ENCODE measurements at places on chromosomes 16 and 17.

GRCh38 chr17:17876959-17877528 lies 40.3 kb upstream of the SREBF1 start:
- no peak for DNase-seq

DNA sequence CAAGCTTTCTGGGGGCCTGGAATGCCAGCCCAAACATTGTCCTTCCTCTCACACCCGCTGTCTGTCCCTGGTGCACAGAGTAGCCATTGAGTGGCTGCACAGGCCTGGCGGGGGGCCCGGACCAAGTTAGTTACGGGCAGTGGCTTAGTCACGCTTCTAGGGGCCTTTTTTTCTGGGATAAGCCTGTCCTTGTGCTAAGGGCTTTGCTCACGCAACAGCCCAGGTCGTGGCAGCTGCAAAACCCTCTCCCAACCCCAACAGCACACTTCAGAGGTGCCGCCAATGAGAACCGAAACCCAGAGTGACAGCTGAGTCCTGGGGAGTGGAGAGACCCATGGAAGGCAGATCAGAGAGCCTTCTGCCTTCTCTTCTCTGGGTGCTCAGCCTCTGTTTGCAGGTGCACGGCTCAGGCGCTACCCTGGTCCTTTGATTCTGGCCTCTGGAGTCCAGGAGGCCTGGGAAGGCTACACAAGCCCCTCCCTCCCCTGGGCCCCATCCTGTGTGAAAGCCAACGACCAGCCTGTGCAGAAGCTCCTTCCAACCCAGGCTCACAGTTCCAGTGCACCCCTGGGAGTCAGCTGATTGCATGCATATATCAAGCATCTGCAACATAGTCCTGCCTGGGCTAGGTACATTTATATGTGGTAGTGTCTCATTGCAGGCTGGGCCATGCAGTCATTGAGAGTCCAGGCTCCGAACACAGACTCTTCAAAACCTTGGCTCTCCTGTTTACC lies 9.1 kb downstream of the WSCD1 start:
- no peak for DNase-seq

DNA sequence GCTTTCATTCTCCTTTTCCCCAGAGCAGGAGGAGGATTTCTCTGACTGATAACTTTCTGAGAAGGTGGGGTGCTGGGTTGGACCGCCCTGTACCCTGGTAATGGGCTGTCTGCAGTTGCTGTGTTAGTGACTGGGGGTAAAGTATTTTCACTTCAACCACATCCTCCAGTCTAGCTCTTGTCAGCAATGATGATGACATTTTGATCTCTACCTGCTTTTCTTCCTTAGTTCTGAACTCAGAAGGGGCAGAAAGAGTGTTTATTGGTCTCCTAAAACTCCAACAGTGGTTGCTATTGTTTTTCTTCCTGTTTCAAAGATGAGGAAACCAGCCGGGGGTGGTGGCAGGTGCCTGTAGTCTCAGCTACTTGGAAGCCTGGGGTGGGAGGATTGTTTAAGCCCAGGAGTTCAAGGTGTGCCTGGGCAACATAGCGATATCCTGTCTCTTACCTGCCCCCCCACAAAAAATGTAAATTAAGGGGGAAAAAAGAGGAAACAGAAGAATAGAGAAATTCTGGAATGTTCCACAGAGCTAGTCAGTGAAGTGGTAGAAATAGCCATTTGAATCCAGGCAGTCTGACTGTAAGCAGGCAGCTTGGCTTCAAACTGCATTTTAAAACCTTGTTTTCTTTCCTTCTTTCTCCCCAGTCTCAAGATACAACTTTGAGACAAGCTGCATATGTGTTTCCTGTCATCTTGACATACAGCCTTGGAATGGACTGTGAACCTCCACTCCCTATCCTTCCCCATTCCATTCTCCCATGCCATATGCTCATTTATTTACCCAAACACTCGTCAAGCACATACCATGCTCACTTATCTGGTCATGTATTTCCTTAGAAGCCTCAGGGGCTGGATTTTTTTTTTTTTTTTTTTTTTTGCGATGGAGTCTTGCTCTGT lies 3.3 kb upstream of the N4BP1 start:
- no peak for DNase-seq

- no peak for DNase-seq
These were observed 10.3 kb upstream of the RMI2 start for GRCh38 chr16:11334831-11335404.

DNA sequence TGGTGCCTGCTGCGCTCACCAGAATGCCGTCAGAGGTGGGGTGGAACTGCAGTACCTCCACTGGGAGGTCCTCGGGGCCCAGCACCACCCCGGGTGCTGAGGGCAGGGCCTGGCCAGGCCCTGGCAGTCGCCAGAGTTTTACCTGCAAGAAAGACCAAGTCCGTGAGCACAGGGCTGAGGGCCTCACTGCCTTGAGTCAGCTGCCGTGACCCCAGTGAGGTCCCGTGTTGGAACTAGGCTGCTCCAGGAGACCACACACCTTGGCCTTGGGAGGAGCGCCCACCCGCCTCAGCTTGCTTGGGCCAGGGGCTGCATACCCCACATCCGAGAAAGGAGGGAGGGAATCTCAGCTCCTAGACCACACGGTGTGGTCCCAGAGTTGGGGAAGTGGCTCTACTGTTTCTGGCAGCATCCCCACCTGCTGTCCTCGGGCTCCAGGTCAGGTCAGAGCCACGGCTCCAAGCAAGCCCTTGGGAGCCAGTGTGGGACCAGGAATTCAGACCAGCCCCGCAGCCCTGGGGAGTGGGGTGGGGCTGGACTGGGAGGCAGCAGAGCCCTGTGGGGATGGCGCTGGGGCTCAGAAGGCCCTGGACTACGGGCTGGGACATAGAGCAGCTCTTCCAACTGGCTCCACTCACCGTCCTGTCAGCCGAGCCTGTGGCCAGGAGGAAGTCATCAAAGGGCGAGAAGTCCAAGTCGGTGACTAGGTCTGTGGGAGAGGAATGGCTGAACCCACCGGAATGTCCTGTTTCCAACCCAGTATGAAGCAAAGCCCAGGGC lies 8.7 kb downstream of the CORO7 start:
- no peak for DNase-seq

- no peak for DNase-seq
These were observed 19.5 kb upstream of the MGAT5B start for GRCh38 chr17:76848670-76849069.

DNA sequence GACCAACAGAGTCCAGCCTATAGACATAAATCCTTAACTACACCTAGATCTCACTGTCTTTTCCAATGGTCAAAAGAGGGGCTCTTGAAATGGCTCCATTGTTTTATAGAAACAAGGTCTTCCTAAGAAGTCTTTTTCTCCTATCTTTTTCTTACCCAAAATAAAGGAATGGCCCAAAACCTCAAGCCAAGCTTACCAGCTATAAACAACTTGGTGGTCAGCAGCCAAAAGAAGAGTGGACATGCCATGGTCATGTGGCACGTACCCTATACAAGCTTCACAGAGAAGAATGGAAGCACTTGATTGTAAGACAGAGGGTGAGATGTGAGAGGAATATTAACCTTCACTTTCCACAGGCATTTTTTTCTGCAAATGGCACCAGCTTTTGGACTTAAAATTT lies 82.1 kb upstream of the GNAO1 start:
- no peak for DNase-seq

DNA sequence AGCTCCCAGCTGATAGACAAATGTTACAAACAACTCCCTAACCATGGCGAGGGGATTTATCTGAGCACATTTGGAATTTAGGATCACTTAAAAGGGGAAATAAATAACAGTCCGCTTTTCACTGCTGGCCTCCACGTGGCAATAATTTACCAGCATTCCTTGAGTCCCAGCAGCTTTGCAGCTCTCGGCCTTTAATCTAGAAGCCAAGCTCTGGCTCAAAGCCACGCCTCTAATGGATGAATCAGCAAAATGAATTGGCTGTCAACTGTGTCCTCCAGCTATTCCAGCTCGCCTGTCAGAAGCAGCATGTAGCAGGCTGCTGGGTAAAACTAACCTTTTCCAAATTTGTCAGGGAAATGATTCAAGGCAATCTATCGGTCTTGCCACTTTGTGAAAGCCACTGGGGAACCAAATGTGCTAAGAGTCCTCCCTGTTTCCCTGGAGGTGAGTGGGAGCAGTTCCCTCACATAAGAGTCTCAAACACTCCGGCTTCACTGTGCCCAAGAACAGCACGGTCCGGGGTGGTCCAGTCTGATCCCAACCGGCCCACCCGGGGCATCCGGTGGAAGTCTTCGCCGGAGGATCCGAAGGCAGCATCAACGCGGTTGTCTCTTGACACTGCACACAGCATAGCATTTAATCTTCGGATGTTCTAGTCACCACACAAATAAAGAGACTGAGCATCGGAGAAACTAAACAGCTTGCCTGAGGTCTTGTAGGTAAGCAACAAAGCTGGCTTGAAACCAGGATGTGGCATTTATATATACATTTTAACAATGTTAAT lies 143.3 kb downstream of the PARN start:
- peak; percentile 5 for DNase-seq

DNA sequence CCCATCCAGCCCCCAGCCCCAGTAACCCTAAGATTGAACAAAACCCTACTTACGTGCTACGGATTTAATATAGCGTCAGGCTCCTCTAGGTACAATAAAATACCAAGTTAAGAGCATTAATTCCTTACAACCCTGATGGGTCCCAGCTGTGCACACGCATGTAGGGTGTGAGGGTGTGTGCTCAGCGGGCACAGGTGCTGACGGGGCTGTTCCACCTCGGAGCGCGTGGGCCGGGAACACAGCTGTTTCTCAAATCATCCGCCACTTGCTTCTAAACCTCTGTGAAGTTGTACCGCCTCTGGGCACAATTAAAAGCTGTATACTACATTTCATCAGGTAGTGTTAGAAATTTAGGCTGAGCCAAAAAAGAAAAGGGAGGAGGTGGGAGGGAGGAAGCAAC lies 478.6 kb downstream of the MAF start:
- no peak for DNase-seq

- peak; percentile 51 for DNase-seq
These were observed 6.2 kb downstream of the MAP3K14 start for GRCh38 chr17:45310380-45311324.

DNA sequence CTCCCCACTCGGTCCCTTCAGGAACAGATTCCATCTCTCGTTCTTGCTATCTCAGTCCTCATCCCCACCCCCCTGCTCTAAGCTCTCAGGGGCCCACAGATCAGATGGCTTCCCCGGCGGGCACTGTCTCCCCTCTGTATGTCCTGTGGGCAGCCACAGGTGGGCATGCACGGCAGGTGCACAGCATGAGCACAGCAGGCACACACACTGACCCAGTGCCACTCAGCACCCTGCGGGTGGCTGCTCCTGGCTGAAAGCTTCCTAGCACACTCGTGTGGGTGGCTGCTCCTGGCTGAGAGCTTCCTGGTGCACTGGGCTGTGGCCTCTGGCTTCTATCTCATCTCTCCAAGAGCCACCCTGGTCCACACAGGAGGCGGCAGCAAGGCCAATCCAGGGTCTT lies 44.5 kb upstream of the SMIM36 start:
- no peak for DNase-seq

Data from DMS153 (cell line).